ENCODE measurements at places on chromosomes 12 and 14.

- no peak for DNase-seq
These were observed 190.6 kb downstream of the ITPR2 start for GRCh38 chr12:26642361-26642760.

GRCh38 chr14:99181241-99181640, 90.8 kb downstream of the BCL11B start:
- no peak for DNase-seq

GRCh38 chr14:43983721-43984120, 523.4 kb downstream of the FSCB start:
- DNase-seq: no peak

GRCh38 chr14:104085889-104086201, 345 bp downstream of the ASPG start:
- DNase-seq: no peak

- peak; percentile 51 for DNase-seq
These were observed 417.0 kb downstream of the DPF3 start for GRCh38 chr14:72476657-72477499.

- DNase-seq: no peak
These were observed 15.2 kb upstream of the PLEKHG6 start for GRCh38 chr12:6295094-6295811.

- DNase-seq: no peak
These were observed 185.8 kb upstream of the NUDT4 start for GRCh38 chr12:93191956-93192355.

DNA sequence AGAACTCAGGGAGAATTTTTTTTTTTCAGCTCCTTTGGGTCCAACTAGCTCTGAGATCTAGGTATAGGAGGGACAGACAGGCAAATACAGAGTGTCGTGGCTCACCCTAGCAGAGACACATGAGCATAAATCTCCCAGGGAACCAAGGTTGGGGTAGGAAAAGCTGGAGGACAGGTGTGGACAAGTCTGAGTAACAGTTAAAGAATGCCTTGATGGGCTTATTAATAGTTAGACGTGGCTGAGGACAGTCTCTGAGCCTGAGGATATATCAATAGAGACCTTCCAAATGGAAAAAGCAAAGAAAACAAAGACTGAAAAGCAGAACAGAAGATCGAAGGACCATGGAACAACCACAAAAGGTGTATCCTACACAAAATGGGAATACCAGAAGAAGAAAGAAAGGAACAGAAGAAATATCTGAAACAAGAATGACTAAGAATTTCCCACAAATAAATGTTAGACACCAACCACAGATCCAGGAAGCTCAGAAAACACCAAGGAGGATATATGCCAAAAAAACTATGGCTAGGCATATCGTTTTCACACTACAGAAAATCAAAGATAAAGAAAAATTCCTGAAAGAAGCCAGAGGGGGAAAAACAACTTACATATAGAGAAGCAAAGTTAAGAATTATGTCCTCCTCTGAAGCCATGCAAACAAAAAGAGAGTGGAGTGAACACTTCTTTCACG, 80.9 kb downstream of the PTPRB start:
- no peak for DNase-seq

GRCh38 chr12:19464192-19464580, 24.9 kb downstream of the AEBP2 start:
- DNase-seq: no peak

DNA sequence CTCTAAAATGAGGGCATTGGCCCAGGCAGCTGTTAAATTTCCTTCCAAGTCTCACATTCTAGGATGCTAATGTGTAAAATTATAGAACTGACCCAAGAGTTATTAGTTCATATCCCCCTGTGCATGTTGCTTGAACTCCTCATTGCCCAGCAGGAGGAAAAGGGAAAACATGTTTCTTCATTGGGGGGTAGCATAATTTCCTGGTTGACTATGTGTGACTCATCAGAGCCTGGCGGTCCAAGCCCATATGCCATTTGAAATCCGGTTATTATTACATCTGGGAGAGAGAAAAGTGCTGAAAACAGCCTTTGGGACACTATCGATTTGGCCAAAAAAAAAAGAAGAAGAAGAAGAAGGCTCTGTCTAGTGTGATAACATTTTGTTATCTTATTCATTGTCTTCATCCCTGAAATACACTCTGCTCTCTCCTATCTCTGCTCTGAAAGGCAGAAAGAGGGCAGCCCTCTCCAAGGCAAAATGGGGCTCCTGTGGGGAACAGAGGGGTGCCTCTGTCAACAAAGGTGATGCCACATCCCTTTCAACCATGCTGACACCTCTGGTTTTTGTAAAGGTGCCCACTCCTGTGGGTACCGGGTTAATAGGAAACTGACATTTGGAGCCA, 114.2 kb downstream of the DAD1 start:
- DNase-seq: no peak

DNA sequence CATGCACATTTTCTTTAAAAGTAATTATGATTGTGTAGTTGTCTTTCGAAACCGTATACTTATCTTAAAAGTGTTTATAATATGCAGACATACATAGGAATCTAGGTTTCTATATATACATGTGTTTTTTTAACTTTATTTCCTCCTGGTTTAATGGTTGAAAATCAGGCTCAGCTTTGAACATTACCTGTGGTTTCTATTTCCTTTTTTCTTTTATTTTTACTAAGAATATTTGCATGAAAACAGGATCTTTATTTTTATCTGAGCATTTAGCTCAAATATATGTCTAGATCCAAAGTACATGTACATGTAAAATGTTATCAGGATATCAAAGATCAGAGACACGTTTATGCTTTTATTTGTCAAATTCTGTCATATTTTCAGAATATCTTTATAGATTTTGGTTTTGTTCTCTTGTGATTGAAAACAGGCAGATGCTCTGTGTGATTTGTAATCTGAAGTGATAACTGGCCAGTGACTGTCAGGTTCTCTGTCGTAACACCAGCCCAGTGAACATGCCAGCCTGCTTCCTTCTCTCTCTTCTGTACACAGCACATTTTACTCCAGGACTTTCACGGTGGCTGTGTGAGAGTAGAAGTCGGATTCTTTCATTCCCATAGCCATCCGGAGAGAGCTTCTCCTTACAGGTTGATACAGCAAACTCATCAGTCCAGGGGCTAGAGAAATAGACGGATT, 13.7 kb downstream of the TCTN1 start:
- DNase-seq: no peak

DNA sequence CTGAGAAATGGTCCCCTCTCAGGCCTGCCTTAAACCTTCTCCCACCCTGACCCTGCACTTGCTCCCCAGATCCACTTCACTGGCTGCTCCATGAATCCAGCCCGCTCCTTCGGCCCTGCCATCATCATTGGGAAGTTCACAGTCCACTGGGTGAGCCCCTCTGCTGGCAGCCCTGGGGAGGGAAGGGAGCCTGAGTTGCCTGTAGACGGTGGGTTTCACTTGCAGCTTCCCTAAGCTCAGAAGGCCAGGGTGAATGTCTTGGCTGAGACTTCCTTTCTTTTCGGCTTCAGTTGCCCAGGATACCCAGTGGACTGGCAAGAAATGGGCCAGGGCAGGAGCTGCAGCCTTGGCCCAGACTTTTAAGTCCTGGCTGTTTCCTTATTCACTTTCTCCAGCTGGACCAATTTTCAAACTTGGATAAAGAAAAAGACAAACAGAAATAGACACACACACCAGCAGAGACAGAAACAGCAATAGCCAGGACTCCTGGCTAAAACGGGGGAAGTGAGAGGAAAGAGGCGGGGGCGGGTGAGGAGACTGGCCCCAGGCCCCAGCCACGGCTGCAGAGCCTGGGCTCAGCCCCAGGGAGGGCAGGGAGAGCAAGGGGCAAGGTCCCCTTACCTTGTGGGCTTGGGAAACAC, 2.0 kb downstream of the AQP6 start:
- no peak for DNase-seq

DNA sequence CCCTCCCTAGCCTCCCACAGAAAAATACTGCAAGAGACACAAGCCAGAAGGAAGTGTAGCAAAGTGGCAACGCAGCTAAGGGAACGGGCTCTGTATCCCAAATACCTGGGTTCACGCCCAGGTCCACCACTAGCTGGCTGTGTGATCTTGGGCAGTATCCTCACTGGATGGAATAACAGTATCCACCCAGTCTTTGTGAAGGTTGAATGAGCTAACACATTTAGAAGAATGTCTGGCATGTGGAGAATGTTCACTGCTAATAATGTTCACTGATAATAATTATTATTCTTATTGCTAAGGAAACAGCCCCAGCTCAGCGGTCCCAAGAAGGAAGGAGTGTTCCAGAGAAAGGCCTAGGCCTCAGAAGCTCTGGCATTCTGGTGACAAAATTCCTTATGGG, 70.9 kb downstream of the VWF start:
- no peak for DNase-seq

DNA sequence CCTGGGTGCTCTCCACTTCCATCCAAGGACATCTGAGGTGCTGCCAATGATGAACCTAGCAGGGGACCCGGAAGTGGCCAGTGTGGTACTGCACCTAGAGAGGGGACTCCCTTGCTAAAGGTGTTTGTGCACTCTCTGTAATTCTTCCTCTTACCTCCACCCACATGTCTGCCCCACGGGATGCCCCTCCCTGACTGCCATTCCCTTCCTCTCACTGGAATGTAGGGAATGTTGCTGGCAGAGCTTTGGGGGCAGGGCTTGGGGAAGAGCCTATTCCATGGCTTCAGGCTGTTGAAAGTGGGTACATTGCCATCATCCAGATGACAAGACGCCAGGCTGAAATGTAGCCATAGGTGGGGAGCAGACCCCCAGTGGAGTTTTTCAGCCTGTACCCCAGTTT, 153.2 kb downstream of the SMOC1 start:
- DNase-seq: no peak

DNA sequence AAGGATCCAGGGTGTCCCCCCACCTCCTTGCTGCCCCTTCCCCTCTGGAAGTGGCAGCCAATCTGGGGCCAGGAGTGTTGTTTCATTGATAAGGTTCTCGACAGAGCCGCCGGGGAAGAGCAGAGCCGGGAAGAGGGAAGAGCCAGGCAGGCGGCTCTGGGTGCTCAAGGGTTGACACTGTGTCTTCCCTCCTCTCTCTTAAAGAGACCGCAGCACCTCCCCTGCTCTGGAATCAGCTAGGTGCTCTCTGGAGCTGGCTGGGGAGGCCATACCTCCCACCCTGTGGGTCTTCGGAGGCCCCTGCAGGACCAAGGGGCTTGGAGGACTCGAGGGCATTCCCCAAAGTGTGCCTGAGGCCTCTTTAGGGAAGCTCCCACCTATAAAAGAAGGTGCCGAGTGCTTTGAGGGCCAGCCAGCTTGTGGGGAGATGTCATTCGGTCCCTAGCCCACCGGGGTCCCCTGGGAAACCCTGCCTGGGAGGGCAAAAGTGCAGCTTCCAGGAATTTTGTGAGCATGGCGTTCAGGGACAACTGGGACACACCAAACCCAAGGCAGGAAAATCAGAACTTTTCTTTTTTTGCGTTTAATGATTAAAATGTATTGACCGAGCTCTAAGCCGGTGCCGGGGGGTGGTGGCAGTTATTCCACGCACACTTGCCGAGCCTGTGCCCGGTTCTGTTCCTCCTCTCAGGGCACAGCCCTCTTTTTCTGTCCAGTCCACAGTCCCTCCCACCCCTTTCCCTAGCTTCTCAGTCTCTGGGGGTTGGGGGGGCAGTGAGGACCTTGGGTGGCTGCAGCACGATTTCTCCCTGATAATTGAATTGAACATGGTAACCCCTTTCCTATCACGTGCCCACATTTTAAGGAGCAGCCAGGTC, 3.0 kb downstream of the SETD1B start:
- no peak for DNase-seq

GRCh38 chr12:48810903-48811431, 7.3 kb upstream of the CACNB3 start:
- DNase-seq: no peak

GRCh38 chr14:24818058-24818822, 184.2 kb upstream of the GZMB start:
- DNase-seq: no peak

- DNase-seq: no peak
These were observed 236.3 kb downstream of the GLT1D1 start for GRCh38 chr12:129089576-129089975.

DNA sequence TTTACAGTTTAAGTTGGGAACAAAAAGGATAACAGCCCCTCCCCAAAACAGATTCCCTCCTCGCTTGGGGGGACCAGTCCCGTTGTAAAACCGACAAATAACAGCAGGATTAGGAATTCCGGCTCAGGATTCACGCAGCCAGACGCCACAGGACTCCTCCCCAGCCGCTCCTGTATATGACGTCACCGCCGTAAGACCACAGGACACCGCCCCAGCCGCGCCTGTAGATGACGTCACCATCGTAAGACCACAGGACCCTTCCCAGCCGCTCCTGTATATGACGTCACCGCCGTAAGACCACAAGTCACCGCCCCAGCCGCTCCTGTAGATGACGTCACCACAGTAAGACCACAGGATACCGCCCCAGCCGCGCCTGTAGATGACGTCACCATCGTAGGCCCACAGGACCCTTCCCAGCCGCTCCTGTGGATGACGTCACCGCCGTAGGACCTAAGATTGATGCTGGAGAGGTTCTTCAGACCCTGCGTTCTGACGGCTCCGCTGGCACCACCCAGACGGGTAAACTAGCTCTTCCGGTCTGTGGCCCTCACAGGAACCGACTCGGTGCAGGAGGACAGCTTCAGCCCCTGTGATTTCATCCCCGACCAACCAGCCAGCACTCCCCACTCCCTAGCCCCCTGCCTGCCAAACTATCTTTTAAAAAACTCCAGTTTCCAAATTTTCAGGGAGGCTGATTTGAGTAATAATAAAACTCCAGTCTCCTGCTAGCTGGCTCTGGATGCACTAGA, 43.9 kb upstream of the FBRSL1 start:
- peak; percentile 58 for DNase-seq

GRCh38 chr14:76088326-76088725, 63.4 kb upstream of the GPATCH2L start:
- no peak for DNase-seq

DNA sequence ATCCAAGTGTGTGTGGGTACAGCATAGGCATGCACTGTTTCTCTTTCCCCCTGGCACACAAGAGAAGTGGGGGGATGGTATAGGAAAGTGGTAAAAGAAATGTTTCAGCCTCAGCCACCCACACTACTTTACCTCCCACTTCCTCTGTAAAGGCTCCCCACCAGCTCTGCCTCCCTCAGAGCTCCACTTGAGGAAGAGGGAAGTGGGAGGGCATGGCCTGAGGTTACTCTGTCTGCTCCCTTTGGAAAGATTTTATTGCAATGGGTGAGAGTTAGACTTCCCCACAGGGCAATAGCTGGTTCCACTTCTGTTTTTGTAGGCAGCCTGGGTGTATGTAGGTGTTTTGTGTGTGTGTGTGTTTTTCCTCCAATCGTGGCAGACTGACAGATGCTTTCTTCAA, 145.3 kb downstream of the SSPN start:
- no peak for DNase-seq

DNA sequence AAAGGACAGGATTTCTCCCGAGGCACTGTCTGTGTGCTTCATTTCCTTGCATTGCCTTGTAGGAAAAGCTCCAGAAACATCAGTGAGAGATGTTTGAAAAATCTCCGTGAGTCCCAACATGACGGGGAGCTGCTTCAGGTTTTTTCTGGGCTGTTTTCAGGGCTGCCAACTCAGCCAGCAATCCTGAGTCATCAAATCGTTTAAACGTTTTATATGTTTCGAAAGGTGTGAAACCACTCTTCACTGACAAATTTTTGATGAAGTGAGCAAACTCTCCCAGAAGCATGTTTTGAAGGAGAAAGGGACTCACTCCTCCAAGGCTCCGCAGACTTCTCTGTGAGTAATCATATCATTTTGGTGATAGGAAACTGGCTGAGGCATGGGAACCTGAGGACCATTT, 240.5 kb downstream of the TMEM132C start:
- no peak for DNase-seq

Measured in stimulated activated CD4-positive, alpha-beta T cell treated with anti-CD3 and anti-CD28 coated beads, Interleukin-2, amount 100 ng/mL, for 24 hours (primary cell).